HTR-8/SVneo (cell line): ENCODE measurements at places on chromosomes 5 and 9.
A peak's percentile ranks its signal among the peaks of the same experiment; 100 is the strongest.

- DNase-seq, result no peak
These were observed 461.2 kb downstream of the CDH12 start for GRCh38 chr5:22391956-22392355.

GRCh38 chr5:87151547-87151946, 116.1 kb upstream of the RASA1 start:
- DNase-seq, result peak; percentile 32

DNA sequence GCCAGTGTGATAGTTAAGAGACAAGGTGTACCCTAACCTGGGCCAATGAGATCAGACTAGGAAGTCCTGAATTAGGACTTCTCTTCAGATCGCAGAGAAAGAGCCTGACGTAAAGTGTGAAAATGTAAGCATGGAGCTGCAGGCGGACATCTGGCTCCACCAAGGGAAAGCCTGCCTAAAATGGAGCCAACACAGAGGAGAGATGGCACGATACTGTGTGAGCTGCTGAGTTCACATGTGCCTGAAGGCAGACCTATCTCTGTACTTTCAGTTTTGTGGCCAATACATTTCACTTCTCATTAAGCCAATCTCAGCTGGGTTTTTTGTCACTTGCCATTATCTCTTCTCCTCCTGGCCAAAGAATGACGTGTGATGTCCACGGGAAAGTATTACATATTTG, 210.5 kb downstream of the ELAVL2 start:
- no peak for DNase-seq

- peak; percentile 87 for DNase-seq
These were observed 47.8 kb downstream of the ANXA2R start for GRCh38 chr5:42992088-42992879.

DNA sequence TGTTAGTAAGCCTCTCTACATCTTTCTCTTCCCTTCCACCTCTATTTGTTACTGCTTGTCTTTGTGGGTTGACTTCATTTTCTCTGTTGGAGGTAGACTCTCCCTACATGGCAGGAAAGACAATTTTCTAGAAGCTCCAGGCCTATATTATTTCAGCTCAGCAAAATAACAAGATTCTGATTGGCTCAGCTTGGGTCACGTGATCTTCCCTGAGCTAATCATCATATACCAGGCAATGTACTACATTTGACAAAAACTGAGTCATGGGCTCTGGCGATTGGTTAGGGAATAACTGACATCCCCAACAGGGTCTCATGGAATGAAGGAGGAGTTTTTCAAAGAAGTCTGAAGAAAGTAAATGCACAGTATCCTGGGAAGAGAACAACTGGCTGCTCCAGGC, 65.6 kb upstream of the NR3C1 start:
- DNase-seq, result no peak

GRCh38 chr5:35876922-35877321, 20.2 kb downstream of the IL7R start:
- peak; percentile 61 for DNase-seq

GRCh38 chr9:120486347-120486746, 93.6 kb downstream of the CDK5RAP2 start:
- DNase-seq, result no peak

GRCh38 chr5:173726846-173727557, 110.6 kb upstream of the BOD1 start:
- no peak for DNase-seq

DNA sequence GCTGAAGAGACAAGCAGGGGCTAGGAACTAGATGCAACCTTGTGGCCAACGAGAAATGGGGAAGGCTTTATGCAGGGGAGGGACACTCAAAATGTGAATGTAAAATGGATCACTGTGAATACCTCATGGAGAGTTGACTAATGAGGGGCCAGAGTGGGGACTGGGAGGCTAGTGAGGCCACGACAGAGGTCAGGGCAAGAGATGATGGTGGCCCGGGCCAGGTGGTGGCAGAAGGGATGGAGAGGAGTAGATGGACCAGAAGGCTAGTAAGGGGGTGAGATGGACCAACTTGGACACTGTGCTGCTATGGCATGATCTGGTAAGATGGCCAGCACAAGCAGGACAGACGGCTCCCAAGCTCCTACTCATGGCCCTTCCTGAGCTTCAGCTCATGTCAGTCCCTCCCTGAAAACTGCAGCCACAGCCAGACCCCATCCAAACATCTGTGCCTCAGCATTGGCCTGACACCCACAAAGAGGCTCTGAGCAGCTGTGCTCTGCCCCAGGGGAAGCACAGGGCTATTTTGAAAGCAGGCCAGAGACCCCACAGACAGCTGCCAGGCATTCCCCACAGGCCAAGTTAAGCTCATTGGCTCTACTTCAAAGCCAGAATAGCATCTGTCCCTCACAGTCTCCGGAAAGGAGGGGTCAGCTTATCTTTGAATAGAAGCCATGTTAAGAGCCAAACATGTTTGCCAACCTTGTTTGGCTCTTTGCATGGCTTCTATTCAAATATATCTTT, 22.1 kb downstream of the P4HA2 start:
- no peak for DNase-seq

DNA sequence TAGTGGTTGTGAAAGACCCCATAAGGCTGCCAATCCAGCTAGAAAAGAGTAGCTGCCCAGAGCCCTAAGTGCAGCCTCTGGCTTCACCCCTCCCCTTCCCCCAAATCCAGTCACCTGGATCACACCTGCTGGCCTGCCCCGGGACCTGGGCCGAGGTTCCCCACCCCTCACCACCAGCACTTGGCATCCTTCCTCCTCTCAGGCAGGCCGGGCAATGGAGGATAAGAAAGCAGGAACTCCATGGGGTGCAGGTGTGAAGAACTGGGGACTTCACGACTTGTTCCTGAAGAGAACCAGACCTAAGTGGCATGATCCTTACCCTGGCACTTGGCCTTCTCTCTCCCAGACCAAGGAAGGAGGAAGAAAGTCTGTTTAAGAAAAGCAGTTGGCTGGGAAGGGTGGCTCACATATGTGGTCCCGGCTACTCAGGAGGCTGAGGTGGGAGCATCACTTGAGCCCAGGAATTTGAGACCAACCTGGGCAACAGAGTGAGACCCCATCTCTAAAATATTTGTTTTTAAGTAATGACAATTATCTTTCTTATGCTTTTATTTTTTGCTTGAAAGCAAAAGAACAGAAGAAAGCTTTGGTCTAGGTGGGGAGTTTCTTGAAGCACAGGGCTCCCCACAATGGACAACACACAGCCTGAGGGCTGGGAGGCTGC, 131.1 kb downstream of the PAX5 start:
- DNase-seq, result no peak

DNA sequence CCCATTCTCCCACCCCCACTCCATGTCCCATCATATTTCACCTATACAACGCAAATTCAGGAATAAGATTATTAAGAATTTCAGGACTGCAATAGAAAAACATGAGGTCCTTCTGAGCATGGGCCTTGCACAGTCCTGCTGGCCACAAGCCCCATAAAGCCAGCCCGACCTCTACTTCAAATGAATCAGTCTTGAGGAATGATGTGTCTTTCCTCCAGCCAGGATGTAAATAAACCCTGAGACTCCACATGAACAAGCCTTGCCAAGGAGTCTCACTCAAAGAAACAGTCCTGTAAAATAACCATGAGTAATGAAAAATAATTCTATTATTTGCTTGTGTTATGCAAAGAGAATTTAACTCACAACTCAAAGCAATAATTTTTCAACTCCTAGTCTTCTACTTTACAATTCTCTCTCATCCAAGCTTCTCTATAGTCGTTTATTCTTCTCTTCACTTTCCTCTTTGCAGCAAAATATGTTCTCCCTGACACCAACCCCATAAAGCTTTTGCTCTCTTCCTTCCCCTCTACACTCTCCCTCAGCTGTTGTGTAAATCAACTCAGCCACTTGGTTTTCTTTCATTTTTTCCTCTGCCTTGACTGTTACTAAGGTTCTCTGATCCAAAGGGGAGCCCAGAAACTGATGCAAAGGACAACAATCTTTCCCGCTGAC, 140.1 kb upstream of the MOCS2 start:
- peak; percentile 73 for DNase-seq

- no peak for DNase-seq
These were observed 18.3 kb upstream of the RXRA start for GRCh38 chr9:134307674-134308638.

GRCh38 chr5:31894141-31894540, 255.2 kb downstream of the PDZD2 start:
- DNase-seq, result no peak

- DNase-seq, result no peak
These were observed 50.1 kb downstream of the PKD2L2 start for GRCh38 chr5:137939331-137939730.

GRCh38 chr9:132351404-132352045, 3.3 kb downstream of the SETX start:
- DNase-seq, result no peak

DNA sequence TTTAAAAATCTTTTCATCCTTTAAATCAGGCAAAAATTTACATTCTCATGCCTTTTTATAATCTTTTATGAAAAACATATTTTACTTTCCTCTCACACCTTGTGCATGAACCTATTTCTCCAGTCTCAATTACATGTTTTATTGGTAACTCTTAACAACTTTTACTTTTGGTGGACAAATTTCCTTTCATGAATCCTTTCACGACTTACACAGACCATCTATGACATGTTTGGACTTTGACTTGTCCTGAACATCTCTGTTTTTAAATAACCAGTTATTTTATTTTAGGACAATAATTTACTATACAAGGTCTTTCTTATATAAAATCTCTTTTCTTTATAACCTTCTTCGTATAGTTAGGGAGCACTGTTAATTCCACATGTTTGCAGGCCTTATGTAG, 26.5 kb upstream of the MTMR12 start:
- DNase-seq, result no peak

GRCh38 chr5:139862313-139862712, 66.7 kb downstream of the PSD2 start:
- DNase-seq, result no peak

GRCh38 chr5:157113002-157113401, 4.2 kb upstream of the HAVCR2 start:
- no peak for DNase-seq

GRCh38 chr9:134678206-134678605, 36.6 kb downstream of the COL5A1 start:
- DNase-seq, result no peak

DNA sequence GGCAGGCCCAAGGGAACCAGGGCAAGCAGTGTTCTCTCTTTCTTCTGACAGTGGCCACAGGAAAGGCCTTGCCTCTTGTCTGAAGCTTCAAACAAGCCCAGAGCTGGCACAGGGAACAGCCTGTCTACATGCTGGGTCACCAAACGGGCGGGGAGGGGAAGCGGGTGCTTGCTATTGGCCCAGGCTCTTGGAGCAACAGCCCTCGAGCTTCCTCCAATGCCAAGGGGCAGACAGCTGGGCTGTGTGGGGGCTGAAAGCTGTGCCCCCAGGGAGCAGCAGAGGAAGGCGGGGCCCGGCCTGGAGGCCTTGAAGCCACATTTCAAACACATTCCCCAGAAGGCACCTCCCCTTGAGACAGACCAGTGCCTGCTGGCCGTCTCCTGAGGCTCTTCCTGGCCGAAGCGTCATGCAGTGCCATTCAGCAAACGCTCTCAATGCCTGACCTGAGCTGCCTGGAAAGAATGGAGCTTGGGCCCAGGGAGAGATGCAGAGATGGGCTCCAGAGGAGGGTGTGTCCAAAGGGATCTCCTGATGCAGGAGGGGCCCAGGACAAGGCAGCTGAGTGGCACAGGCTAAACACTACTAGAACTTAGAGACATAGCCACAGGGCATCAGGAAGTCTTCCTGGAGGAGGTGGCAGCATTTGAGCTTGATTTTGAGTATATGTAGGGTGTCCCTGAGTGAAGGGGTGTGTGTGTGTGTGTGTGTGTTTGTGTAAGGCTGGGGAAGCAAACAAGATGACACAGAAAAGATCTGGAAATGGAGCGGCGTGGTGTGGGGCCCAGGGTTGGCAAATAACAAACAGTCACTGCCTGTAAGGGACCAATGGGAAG, 2.5 kb downstream of the FIBCD1 start:
- peak; percentile 65 for DNase-seq

DNA sequence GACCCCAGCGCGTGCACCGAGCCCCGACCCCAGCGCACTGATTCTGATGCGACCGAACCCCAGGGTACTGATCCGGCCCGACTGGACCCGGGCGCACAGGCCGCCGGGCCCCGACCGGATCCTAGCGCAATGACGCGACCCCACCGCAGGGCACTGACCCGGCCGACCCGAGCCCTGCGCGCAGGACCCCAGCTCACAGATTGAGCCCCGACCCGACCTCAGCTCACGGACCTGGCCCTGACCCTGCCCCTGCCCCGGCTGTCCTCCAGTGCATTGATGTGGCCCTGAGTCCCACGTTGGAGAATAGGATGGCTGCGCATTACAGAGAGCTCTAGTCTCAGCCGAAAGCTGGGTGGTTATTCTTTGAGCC, 438 bp downstream of the TRIP13 start:
- DNase-seq, result no peak

- DNase-seq, result no peak
These were observed 82.4 kb downstream of the ZNF618 start for GRCh38 chr9:113958556-113958955.

GRCh38 chr5:171999100-171999499, 7.3 kb downstream of the FBXW11 start:
- DNase-seq, result no peak

DNA sequence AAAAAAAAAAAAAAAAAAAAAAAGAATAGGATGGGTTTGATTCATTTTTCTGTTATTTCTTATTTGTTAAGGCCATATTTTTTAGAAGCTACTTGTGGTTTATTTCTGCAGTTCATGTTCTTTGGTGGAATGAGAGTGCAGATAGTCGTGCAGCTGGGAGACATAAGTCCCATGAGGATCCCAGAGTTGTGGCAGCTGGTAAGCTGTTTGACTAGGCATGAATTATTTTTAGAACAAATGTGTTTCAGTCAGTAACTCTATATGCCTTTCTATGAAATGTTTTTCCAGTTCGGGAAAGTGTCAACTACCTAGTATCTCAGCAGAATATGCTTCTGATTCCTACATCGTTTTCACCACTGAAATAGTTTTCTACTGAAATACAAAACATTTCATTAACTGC, 5.0 kb upstream of the NIPSNAP3B start:
- DNase-seq, result no peak

- DNase-seq, result no peak
These were observed 288.5 kb downstream of the OSTF1 start for GRCh38 chr9:75376680-75377254.

DNA sequence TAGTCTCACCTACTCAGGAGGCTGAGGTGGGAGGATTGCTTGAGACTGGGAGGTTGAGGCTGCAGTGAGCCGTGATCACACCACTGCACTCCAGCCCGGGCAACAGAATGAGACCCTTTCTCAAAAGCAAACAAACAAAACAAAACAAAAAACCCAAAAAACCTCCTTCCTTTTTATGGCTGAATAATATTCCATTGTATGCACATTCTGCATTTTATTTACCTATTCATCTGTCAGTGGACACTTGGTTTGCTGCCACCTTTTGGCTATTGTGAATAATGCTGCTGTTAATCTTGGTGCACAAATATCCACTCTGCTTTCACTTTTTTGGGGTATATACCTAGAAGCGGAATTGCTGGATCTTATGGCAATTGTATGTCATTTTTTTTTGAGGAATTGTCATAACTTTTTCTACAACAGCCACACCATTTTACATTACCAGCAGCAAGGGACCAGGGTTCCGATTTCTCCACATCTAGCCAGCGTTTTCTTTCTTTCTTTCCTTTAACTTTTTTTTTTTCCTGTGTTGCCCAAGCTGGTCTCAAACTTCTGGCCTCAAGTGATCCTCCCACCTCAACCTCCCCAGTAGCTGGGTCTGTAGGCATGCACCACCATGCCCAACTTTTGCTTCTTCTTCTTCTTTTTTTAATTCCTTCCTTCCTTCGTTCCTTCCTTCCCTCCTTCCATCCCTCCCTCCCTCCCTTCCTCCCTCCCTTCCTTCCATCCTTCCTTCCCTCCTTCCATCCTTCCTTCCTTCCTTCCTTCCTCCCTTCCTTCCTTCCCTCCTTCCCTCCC, 30.6 kb downstream of the NKX2-5 start:
- DNase-seq, result no peak

- DNase-seq, result no peak
These were observed 8.5 kb downstream of the AFAP1L1 start for GRCh38 chr5:149280124-149280523.
